Tibial nerve (tissue), 4 donors: ENCODE measurements at places on chromosomes 2 and 18. TPM values are rescaled to one million over a fixed set of nuclear protein-coding genes. Genes with fewer than 3 reads are reported as not detected.

- DNase-seq: no peak
Measured at GRCh38 chr18:48777026-48777743, 173.6 kb downstream of the SMAD7 start.

GRCh38 chr2:112880091-112880531 lies 30.9 kb upstream of the IL37 start:
- no peak for DNase-seq

DNA sequence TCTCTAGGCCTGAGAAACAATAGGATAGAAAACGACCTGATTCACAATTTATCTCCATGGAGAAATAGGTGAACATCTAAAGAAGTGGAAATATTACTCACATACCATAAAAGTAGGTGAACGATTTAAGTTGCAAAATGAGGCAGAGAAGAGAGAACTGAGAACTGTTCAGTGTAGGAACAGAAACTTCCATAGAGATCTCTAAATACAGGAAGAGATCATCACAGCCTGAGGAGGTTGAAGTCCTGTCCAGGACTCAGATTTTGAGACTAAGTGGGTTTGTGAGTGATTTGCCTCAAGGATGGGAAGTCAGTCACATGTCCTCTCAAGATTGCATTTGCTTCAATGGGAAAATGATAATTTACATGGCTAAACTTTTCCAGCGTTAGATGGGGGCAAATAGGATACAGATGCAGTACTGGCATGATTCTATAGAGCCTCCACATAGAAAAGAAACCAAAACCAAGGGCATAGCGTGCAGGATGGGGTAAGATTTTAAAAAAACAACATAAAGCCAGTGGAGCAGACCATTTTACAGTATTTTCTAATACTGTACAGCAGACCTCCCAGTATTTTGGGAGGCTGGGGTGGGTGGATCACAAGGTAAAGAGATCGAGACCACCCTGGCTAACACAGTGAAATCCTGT lies 68.8 kb downstream of the MEP1B start:
- DNase-seq: no peak

- DNase-seq: no peak
Measured at GRCh38 chr18:34548120-34548972, 161.8 kb upstream of the DTNA start.

Gene SRD5A2
- total RNA-seq: not detected

DNA sequence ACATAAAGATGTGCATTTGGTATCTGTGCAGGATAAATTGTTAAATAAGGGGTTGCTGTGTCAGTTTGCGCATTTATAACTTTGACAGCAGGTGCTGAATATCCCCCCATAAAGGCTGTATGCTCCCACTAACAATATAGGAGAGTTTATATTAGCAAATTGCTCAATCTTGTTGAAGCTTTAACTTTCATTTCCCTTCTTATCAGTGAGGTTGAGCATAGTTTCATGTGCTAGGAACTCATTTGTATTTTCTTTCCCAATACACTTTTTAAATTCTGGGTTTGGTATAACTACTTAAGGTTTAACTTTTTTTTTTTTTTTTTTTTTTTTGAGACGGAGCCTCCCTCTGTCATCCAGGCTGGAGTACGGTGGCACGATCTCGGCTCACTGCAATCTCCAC lies 89.0 kb downstream of the FAM117B start:
- no peak for DNase-seq

GRCh38 chr2:138512672-138513071 lies 11.1 kb downstream of the SPOPL start:
- DNase-seq: no peak

DNA sequence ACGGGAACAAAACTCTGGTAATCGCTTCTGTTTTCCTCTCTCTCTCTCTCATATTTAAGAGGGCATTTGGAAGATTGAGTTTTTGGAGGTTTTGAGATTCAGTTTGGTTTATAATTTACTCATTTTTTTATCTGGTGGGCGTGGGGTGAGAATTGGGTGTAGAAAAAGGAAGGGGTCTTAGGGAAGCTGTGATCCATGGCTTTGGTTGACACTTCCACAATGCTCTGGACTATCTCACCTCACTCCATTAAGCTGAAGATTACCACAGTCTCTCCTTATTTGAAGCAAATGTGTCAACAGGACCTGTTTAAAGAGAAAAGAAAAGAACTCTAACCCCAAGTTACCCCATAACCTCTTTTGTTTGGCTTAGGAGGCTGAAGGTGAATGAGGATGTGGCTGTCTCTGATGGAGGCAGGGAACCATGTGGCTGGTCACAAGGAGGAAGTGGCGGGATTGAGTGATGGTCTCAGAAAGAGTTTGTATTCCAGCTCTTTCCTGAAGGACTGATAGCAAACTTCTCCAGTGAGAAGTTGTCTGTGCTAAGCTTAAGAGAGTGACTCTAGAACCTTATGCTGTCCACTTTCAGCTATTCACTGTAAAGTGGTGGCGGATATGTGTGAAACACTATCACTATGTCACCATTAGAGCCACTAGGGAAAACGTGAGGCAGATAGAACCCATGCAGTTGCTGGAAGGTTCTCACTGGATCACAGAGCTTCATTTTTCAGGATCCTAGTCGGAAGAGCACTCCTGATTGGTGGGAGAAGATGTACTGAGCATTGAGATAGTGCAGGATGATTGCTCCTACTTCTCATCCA lies 934 bp downstream of the ZNF804A start:
- no peak for DNase-seq

DNA sequence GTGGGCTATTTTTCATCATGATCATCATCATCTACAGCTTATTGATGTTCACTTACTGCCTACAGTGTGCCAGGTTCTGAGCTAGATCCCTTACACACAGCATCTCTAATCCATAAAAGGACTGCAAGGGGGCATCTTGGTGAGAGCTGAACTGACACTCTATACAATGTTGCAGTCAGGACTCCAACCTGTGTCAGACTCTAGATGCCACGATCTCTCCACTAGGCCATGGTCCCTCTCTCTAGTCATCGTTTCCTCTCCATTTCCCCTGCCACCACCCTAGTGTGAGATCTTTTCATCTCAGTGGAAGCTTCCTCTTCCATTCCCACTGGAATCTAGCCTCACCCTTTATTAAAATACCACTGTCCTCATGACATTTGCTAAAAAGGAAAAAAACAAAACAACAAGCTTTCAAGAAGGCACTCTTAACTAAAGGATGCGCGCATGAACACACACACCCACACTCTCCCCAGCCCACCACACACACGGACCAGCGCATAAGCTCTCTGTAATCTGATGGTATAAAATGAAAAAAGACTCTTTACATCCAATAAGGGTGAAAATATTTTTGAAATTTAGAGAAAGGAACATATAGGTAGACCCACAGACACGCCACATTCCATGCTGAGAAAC lies 93.4 kb upstream of the THOC1 start:
- DNase-seq: no peak

DNA sequence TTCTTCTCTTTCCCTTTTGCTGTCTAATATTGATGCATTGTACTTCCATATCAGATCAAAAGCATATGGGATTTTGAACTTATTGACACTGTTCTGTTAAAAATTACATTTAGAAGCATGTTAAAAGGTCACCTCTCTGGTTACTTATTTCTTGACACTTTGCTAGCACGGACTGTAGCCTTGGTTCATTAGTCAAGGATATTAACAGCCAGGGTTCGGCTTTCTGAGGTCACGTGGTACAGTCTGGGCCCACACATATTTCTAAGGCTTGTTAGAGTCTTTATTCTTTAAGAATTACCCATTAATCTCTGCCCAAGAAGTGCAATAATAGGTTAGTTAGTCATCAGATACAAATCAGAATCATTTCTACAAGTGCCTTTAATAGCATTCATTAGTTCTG lies 1035.8 kb upstream of the FANCL start:
- DNase-seq: no peak

- no peak for DNase-seq
Measured at GRCh38 chr2:202848813-202849212, 22.8 kb downstream of the ICA1L start.

DNA sequence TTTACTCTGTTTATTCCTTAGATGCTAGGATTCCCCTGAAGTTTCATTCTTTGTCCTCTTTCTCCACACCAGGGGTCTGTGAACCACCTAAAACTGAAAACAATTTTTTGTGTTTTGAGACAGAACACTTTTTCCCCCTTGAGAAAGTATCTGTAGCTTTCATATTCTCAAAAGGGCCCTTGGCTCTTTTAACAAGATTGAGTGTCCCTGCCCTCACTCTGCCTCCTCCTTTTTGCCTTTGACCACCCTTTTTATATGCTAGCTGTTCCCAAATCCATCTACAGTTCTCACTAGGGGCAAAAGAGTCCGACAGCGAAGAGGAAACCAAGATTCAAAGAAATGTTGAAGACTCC lies 883 bp upstream of the EHBP1 start:
- DNase-seq: no peak

Gene C2orf74
- total RNA-seq: 22.4 TPM

Gene AMER3
- not detected for total RNA-seq

DNA sequence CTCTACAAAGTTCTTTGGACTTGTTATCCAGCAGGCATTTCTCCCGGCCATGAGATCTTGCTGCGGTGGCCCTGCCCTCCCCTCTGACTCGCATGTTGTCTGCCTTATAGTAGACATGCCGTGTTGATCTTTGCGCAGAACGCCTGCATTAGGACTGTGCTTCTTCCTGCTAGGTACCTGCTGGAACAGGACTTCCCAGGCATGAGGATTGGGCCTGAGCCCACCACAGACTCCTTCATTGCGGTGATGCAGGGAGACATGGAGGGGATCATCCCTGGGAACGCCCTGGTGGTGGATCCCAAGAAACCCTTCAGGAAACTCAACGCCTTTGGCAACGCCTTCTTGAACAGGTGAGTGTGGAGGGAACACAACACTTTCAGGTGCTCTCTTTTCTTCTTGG lies 10.1 kb downstream of the EHD3 start:
- no peak for DNase-seq

Gene KIAA2012
- total RNA-seq: not detected

DNA sequence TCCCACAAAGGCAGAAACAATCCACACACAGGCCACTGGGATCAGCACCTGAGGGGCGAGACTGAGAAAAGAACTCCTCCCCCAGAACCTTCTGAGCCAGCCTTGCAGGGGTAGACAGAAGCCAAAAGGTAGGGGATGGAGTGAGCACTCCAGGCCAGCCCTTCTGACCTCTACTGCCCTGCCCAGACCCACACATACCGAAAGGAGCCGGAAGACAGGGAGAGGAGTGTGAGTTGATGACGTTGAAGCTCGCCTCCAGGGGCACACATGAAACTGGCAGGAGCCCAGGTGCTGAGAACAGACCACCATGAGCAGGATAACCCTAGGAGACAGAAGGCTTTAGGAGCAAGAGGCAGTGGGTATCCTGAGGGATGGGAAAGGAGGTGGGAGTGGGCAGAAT lies 1.8 kb downstream of the SLC23A3 start:
- no peak for DNase-seq

Gene SCN3A
- 1.8 TPM for total RNA-seq

- no peak for DNase-seq
Measured at GRCh38 chr2:128457716-128458115, 139.0 kb upstream of the HS6ST1 start.

Gene FN1
- 398 TPM for total RNA-seq

DNA sequence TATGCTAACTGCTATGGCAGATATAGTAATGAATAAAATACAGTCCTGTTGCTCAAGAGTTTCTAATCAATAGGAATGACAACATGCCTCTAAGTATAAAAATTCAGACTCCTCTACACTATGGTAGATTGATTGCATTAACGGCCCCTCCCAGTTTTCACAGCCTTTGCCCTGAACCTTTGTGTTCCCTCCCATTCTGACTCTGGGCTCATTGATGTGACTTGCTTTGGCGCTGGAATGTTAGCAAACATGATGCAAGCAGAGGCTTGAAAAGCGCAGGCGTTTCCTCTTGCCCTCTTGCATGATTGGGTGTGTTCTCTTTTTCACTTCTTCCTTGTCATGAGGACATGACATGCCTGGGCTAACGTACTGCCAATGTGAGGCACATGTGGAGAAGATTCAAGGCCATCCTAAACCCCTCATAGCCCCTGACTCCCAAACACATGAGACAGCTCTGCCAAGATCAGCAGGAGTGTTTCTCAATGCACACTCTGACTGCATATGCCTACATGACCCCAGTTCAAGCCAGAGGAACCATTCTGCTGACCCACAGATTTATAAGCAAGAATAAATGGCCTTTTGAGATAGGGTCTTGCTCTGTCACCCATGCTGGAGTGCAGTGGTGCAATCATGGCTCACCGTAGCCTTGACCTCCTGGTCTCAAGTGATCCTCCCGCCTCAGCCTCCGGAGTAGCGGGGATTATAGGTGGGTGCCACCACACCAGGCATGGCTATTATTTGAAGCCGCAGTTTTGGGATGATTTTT lies 49.7 kb upstream of the CD28 start:
- peak; percentile 26 for DNase-seq

DNA sequence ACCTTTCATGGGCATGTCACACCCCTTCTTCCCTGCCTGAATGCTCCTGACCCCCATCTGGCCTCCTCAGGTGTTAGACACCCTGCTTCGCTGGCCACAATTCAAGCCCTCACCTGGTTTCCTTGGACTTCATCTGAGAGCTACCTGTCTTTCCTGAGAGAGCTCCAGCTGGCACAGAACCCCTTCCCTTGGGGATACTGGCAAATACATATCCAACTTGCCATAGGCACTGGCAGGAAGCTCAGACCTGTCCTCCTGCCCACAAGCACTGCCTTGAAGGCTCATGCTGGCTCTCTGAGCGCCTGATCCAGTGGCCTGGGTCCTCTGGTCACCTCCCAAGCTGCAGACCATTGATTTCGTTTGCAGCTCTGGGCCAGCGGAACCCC lies 74.1 kb upstream of the MAP4K3 start:
- no peak for DNase-seq

Gene MOCOS
- total RNA-seq: 6.9 TPM

DNA sequence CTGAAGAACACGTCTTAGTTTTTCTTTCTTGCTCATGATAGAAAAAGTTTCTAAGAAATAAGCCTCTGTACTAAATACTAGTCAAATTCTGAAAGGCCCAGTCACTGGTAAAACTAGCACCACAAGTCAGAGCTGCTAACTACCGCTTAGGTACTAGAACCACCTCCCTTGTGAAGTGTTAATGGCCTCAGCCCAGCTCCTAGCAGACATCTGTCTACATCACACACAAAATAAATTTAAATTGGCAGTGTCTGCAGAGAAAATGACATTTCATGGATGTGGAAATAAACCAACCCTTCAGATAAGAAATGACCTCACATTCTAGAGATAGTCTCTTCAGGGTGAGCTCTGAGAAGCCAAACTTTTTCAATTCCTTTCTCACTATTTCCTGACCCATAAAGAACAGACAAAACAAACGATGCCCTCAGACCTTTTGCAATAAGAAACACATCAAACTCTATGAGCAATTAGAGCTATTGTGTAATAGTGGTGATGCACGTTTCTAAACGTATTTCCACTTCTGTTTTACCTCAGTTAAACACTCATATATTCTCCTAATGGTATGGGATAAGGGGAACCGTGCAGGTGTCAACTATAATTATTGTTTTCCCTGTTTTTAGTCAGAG lies 70.3 kb upstream of the DSG1 start:
- DNase-seq: no peak

DNA sequence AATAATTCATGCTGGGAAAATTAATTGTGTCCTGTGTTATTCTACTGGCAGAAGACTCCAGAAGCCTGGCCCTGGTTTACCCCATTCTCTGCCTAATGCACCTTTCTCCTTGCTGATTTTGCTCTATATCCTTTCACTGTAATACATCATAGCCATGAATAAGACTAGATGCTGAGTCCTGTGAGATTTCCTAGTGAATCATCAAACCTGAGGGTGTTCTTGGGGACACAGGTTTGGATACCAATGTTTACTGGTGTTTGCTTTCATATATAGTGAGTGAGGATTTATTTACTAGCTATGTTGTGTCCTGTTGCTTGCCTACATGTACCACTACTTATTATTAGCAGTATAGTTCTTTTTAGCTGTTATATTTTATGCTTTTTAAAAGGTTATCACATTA lies 6.5 kb downstream of the METTL5 start:
- DNase-seq: no peak
